Vagina (tissue), 2 donors: ENCODE measurements at places on chromosomes 5 and 9.

- DNase-seq, result no peak
Observed at GRCh38 chr9:26775391-26775790, 117.2 kb downstream of the CAAP1 start.

GRCh38 chr9:80995759-80996158, 693.6 kb downstream of the TLE1 start:
- DNase-seq, result no peak

DNA sequence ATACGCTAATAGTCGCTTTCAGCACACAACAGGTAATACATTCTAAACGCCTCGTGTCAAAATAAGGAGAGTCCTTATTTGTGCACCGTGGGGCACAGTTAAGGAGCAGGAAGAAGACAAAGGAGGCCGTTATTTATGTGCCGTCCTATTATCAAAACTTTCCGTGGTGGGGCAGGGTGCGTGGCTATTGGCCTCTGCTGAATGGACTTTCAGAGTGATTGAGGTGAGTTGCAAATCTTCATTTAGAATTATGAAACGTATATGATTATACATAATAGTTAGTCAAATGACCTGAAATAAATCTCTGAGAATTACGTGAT, 833 bp downstream of the C5orf24 start:
- DNase-seq, result no peak

GRCh38 chr9:134937164-134937555, 19.4 kb upstream of the FCN1 start:
- no peak for DNase-seq

DNA sequence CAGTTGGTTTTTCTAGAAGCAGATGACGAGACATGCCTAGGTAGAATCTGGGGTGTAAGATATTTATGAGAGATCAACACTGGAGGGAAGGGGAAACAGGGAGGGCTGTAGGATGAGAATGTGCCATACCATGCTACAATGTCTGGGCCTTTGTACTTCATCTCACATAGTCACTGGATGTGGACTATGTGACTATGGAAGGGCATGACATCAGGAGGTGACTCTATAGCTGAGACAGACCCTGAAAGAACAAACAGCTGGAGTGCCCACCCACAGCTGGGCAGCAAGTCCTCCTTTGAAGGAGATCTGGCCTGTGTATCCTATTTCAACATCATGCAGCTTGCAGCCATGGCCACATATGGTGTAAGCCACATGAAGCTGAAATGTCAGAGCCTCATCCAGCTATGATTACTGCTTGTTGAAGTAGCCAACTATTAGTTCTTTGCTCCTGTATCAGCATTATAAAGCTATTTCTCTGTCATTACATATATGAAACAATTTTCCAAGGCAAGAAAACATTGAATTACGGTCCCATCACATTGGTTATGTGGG, 46.2 kb upstream of the KIF2A start:
- DNase-seq, result no peak

GRCh38 chr9:715300-715699, 126.2 kb upstream of the DMRT1 start:
- no peak for DNase-seq

DNA sequence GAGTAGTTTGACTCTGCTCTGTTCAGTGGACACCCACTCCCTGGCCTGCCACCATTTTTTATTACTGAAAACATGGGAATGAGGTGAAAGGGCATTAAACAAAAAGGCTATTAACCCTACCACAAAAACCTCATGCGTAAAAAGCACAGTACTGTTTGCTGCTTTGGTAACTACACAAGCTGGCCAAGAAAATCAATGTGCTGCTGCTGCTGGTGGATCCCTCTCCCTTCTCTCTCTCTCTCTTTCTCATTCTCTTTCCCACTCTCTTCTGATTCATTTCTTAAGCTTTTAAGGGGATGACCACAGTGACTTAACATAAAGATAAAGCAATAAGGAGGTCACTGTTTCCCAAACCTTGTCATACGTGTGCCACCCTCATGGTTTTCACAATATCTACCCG, 183.2 kb upstream of the TBC1D2 start:
- DNase-seq, result no peak

- no peak for DNase-seq
Observed at GRCh38 chr5:167442922-167443321, 848.5 kb upstream of the WWC1 start.

GRCh38 chr5:50439221-50439620, 1.9 kb downstream of the EMB start:
- DNase-seq, result no peak

GRCh38 chr5:98041661-98042060, 731.8 kb upstream of the RGMB start:
- DNase-seq, result no peak

- no peak for DNase-seq
Observed at GRCh38 chr5:34603378-34603777, 52.8 kb upstream of the RAI14 start.

- no peak for DNase-seq
Observed at GRCh38 chr5:65769539-65769938, 47.5 kb downstream of the NLN start.

GRCh38 chr5:113294311-113295110, 140.3 kb downstream of the TSSK1B start:
- no peak for DNase-seq
